ENCODE measurements at places on chromosomes 7 and 10. TPM values are rescaled to one million over a fixed set of nuclear protein-coding genes. Genes with fewer than 3 reads are reported as not detected.

The EEPD1 gene
- 0.35 TPM for total RNA-seq

The C10orf67 gene
- total RNA-seq, result not detected

The LRRC18 gene
- total RNA-seq, result not detected

The TBX20 gene
- total RNA-seq, result 1.3 TPM

The CDNF gene
- total RNA-seq, result 0.92 TPM

The MEPCE gene
- 57.3 TPM for total RNA-seq

The STOX1 gene
- 1.8 TPM for total RNA-seq

The RNF32 gene
- total RNA-seq, result 1.8 TPM

The NOD1 gene
- 2.1 TPM for total RNA-seq

The CLCN1 gene
- not detected for total RNA-seq

The MACC1 gene
- total RNA-seq, result not detected

The WNT8B gene
- not detected for total RNA-seq
